CD4-positive, alpha-beta T cell (primary cell): ENCODE measurements at places on chromosomes 3 and 15. TPM values are rescaled to one million over a fixed set of nuclear protein-coding genes. Genes with fewer than 3 reads are reported as not detected.

Gene CSTA
- total RNA-seq: 1.2 TPM

GRCh38 chr15:75025107-75025506 lies 1.7 kb downstream of the PPCDC start:
- no peak for DNase-seq

DNA sequence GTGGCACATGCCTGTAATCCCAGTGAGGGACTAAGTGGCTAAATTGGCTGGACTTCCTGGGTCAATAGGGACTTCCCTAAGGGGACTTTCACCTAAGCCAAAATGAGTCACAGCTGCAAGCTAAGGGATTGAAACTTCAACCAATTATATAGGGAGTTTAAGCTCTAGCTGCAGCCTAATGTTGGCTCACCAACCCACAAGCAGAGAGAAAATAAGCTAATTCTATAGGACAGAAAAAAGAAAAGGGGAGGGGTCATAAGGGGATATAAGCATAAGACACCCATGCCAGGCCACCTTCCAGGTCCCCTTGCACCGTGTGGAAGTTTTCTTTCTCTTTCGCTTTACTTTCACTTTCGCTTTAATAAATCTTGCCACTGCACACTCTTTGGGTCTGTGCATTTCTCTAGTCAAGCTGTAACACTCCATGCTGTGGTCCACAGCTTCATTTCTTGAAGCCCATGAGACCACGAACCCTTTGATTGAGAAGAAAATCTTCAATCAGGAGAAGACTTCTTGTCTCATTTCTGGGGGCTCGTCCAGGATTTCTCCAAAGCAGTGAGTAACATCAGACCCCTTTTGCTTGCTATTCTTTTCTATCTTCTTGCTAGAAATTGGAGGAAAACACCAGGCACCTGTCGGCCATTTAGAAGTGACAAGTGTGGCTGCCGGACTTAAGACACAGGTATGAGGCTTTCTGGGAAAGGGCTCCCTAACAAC lies 192.3 kb downstream of the IGSF11 start:
- no peak for DNase-seq

DNA sequence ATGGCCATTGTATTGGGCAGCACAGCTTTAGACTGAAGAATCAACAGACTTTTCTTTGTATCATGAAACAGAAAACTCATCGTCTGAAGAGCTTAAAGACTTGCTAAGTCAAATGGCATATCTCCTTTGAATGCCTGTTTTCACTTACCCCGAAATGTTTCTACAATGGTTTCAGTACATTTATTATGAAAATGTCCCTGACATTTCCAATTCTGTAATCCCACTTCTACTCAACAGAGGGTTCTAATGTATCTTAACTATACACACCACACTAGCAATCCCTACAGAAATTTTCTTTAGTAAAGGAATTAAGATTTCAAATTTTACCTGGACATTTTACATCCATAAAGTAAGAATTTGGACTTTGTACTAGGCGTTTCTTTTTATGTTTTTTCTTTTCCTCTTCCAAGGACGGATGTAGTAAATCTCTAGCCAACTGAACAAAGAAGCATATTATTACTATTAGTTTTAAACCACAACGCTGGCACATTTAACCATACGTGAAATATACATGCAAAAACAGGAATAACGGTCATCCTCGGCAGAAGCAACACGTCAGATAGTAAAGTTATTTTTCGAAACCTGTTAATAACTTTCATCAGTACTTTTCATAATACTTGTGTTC lies 1.1 kb downstream of the RPS27L start:
- no peak for DNase-seq

Gene VILL
- total RNA-seq: 24.4 TPM

- no peak for DNase-seq
Observed at GRCh38 chr15:54011656-54012055, 33.4 kb downstream of the UNC13C start.

Gene MEX3B
- total RNA-seq: 5.4 TPM

GRCh38 chr3:172869368-172869771 lies 118.8 kb downstream of the ECT2 start:
- no peak for DNase-seq

DNA sequence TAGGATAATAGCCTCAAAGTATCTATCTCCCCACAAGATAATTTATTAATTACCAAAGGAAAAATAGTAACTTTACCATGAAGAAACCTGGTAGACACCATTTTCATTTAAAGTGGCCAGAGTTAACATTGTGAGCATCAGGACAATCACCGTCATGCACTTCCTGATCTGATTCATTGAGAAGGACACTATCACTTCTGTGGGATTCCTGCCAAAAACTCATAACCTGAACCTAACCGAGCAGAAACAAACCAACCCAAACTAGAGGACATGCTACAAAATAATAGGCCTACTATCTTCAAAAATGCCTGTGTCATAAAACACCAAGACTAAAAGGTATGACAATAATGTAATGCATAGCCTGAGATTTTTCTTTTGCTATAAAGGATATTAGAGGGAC lies 39.0 kb downstream of the FSIP1 start:
- DNase-seq: no peak

DNA sequence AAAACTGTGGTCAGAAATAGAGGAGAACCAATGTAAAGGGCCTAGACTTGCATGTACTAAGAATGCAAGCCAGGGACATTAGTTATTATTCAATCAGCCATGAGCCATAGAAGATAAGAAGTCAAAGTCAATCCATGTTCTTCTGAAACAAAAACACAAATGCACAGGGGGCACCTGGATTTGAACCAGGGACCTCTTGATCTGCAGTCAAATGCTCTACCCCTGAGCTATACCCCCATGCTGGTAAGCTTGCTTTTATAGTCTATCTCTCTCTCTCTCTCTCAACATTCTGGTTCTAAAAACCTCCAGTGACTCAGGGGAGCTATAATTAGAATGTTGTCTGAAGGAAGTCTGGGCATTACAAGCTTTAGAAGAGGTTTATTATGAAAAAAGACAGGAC lies 85.6 kb upstream of the ACP3 start:
- no peak for DNase-seq

DNA sequence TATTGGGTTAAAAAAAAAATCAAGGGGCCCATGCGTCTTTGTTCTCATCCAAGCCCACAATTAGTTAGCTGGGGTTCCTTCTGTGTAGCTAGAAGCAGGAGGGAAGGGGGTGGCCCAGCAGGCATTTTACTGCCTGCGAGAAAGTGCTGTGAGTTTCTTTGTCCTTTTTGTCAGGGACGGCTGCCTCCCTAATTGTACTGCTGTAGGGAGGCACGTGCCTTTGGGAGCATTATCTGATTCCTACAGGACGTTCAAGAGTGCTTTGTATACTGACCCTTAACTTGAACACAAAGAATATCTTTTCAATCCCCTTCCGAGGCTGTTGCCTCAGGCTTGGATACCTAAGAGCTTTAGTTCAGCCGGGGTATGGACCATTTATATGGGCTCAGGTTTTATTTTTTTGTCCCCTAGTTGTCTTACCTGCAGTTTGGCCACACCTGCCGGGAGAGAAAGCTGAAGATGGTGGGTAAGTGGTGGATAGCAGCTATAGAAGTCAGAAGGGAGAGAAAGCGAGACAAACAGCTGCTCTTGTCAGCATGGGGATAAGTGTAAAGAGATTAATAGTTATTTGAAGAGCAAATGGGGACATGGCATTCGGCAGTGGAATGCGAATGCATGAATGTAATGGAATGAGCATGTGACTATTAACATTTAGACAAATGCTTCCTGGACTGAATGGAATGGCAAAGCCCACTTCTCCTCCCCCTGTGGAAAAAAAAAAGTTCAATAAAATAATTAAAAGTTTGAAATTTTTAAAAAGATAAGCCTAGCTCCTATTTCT lies 175.2 kb downstream of the TP63 start:
- DNase-seq: no peak

- no peak for DNase-seq
Observed at GRCh38 chr3:48118322-48118721, 69.9 kb downstream of the CDC25A start.

GRCh38 chr3:49880581-49881315 lies 11.0 kb upstream of the CAMKV start:
- DNase-seq: no peak

DNA sequence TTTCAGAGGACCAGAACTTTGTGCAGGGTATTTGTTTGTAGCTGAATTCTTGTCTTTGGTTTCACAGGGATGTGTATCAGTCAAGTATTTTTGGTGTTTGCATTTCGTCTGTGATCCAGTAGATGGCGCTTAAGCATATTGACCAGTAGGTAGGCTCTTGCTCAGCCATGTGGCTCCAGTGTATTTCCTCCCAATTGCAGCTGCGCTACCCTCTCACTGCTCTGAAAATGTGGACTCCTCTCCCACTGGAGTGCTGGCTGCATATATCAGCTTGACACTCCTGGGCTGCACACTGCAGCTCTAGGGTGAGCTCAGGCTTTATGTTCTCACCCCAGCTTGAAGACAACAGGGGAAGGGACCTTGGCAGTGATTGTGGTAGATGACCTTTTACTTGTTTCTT lies 1264.3 kb upstream of the ALCAM start:
- no peak for DNase-seq

DNA sequence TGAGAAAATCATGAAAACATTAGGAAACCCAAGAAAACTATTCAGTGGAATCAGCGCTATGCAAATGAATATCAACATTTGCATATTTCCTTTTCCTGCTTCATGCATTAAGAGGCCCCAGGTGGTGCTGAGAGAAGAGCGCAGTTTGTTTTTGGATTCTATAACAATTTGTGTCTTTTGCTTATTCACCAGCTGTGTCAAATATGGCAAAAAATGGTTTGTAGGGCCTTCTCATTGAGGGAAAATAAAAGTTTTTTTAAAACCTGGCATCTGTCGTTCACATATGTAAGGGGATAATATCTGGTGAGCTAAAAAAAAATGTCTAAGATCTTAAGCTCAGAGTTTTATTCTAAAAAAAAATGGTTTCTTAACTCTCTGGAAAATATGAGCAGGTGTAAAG lies 122.5 kb upstream of the ROBO2 start:
- no peak for DNase-seq

DNA sequence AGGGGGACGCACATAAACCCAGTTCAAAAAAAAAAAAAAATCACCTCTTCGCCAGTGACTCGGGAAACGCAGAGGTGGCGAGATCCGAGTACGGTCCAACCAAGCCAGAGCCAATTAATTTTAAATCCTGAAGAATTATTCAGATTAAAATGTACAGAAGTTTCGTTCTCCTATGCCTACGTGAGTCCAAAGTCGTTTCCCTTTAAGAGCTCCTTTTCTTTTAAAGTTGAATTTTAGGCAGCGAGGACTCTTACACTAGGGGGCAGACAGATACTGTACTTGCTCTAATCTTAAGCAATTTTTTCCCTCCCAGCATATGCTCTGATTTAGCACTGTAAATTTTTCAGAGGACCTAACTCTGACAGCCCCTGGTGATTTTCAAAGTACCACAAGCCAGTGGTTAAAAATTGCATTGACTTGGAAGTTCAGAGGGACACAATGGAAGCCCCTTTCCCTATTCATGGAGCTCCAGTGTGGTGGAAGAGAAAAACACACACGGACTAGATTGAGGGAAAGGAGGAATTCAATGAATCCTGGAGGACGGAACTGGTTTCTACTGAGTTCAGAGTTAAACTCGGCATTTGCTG lies 3.3 kb upstream of the NR2F2 start:
- DNase-seq: no peak

Gene ITPKA
- total RNA-seq: not detected

Gene LMCD1
- total RNA-seq: 0.55 TPM
